ENCODE measurements at places on chromosomes 5 and 9.
A peak's percentile ranks its signal among the peaks of the same experiment; 100 is the strongest.

DNA sequence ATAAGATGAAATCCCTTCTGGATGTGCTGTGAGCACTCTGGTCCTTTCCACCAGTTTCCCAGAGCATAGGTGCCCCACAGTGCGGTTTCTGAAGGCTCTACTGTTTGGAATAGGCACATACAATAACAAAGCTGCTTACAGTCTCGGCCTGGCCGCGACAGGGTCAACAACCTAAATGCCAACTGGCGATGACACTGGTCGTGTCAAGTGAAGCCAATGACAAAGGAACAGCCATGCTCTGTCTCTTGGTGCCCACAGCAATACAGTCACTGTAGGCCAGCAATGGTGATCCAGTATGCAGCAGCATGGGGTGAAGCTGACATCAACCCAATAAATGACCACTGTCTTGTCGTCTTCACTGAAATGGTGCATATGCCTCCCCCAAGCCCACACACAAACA, 47.8 kb upstream of the EQTN start:
- DNase-seq: no peak

- no peak for DNase-seq
Observed at GRCh38 chr5:32319926-32320543, 7.3 kb upstream of the MTMR12 start.

GRCh38 chr5:72347801-72348308, 27.7 kb downstream of the PTCD2 start:
- peak; percentile 46 for DNase-seq

DNA sequence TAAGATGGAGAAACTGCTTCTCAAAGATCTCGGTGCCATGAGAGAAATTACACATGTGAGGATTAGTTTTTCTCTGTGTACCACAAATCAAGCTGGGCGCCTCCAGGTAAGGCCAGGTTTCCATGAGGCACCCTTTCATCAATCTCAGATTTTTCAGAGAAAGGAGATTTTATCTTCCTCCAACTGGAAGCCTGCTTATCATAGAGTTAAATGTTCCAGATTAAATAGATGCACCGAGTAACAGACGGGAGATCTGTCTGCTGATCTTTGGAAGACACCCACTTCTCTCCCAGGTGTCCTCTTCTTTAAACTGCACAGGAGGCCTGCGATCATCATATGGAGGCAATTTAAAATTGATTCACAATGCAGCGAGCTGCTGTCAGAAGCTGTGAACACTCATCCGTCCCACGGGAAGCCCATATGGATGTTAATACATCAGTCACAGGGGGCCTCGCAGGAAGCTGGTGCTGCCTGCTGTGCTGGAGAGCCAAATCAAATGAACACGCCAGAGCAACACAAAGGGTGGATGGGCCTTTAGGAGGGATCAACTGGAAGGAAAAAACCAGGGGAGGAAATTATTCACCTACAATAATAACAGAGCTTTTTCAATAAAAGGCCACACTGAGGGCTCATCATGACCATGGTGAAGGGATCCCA, 93.3 kb downstream of the TLE1 start:
- peak; percentile 95 for DNase-seq

GRCh38 chr5:130206686-130207085, 302.4 kb downstream of the CHSY3 start:
- DNase-seq: no peak

- DNase-seq: peak; percentile 98
Observed at GRCh38 chr5:132265336-132266030, 8.0 kb downstream of the PDLIM4 start.

Measured in dermis blood vessel endothelial cell (primary cell).